ENCODE measurements at places on chromosomes 7 and 10.
A peak's percentile ranks its signal among the peaks of the same experiment; 100 is the strongest.

GRCh38 chr10:96496281-96496925, 17.3 kb downstream of the TLL2 start:
- DNase-seq: no peak

DNA sequence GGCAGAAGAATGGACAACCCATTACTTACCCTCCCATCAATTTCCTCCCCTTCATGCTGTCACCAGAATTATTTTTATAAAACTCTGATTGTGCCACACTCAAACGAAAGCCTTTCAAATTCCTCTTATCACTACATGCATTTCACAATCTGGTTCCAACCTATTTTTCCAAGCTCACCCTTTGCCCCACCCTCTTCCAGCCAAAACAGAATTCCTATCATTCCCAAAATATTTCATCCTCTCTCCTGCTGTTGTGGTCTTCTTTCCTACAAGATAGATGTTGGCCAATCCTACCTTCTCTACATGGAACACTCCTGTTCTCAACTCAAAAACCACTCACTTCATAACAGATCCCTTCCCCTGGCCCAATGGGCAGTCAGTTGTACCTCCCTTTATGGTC, 111.5 kb downstream of the ELAPOR2 start:
- no peak for DNase-seq

- no peak for DNase-seq
Measured at GRCh38 chr7:76358011-76358480, 745 bp downstream of the YWHAG start.

GRCh38 chr10:89252225-89252585, 630 bp upstream of the LIPA start:
- no peak for DNase-seq

- no peak for DNase-seq
Measured at GRCh38 chr10:33937036-33937730, 602.7 kb upstream of the NRP1 start.

DNA sequence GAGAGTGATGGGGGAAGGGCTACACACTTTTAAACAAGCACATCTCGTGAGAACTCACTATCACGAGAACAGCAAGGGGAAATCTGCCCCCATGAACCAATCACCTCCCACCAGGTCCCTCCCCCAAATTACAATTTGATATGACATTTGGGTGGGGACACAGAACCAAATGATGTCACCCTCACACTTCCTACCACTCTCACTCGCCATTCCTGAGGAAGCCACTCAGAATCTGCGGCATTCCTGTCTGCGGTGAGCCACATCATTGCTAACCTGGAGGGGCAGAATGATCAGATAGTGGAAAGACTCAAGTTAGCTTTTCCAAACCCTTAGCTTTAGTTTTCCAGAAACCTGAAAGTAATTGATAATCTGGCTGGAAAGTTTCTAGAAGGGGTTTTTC, 66.9 kb downstream of the MYO3A start:
- DNase-seq: no peak

- DNase-seq: no peak
Measured at GRCh38 chr7:118153551-118154177, 30.3 kb upstream of the LSM8 start.

DNA sequence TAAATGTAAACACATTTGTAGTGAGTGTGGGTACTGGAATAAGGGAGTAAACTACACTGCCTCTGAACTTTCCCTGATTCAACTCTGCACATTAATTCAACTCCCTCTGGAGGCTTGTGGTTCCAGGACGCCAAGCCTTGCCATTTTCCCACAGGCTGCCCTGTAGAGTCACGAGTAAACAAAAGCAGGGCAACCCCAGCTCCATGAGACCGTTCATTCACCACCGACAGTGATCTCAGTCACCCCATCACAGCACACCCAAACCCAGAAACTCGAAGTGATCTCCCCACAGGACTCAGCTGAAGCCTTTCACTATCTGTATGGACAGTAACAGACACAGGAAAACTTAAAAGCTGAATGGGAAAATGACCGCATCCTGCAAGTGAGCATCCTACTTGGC, 218.8 kb upstream of the FRMD4A start:
- no peak for DNase-seq

DNA sequence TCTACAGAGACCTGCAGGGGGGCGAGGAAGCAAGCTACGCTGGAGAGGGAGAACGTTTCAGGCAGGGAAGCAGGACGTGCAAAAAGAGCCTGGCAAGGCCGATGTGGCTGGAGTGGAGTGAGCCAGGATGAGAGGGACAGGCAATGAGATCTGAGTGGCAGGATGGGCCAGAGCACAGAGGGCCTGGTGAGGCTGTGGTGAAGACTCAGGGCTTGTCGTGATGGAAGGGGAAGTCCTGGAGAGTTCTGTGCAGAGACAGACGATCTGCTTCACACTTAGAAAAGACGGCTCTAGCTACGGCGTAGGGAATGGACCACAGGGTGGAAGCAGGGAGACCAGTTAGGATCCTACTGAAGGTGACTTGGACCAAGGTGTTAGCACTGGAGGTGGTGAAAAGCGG, 87.0 kb downstream of the SH3PXD2A start:
- no peak for DNase-seq

DNA sequence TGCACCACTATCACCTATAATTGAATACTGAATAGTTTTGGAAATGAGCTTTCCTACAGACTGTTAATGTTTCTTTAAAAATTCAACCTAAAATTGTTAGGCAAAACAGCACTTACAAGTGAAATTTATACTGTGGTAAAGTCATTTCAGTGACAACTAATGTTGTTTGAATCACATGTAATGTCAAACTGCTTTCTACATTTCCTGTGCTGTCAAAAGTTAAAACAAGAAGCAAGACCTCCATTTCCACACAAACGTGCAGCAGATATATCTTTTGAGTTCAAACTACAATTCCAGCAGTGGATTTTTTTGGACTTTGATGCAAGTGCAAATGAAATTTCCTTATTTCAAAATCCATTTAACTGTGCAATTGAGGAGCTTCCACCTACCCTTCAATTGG, 199.8 kb downstream of the RNLS start:
- DNase-seq: no peak

DNA sequence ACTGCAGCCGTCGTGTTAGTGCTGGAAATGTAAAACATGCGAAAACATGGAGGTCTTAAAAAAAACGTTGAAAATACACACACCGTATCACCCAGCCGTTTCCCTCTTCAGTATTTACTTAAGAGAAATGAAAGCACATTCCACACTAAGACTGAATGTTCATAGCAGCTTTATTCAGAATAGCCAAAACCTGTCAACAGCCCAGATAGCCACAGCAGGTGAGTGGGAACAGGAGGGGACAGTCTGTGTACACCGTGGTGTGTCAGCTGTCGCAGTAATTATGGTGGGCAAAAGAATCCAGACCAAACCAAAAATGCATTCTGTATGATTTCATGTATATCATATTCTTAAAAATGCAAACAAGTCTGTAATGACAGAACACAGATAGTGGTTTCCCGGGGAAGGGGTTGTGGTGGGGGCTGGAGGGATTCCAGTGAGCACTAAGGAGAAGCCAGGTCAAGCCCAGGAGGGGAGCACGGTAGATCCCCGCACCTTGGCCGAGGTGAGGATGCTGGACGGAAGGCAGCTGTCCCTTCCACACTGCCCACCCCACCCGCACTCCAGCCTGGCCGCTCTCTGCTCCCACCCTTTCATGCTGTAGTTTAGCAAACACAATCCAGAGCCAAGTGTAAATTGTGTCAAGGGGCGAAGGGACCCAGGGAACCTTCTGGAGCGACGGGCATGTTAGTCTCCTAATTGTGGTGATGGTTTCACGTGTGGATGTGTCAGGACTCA, 123.6 kb downstream of the NKX6-2 start:
- no peak for DNase-seq

DNA sequence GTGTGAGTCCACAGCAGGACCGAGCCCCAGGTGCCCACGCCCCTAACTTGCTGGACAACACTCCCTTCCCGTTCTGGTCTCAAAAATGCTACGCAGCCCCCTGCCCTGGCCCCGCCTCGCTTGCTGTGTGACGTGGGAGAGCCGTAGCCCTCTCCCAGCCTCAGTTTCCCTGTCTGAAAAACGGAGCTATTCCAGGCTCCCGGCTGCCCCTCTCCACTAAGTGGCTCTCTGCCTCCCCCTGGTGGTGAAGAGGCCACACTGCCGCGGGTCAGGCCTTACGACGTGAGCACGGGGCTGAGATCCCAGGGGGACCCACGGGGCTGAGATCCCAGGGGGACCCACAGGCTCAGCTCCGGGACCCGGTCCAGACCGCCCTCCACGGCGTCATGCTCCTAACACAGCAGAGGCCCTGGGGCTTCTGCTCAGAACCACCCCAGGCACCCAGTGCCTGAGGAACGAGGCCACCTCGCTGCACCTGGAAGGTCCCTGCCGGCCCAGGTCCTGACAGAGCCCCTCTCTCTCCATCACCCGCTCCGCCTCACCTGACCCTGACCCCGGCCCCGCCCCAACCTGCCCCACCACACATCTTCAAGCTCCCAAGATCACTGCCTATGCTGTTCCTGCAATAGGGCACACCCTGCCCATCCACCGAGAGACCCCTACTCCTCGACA, 26.7 kb downstream of the MICALL2 start:
- peak; percentile 78 for DNase-seq

- no peak for DNase-seq
Measured at GRCh38 chr10:21195252-21195651, 298.1 kb upstream of the NEBL start.

DNA sequence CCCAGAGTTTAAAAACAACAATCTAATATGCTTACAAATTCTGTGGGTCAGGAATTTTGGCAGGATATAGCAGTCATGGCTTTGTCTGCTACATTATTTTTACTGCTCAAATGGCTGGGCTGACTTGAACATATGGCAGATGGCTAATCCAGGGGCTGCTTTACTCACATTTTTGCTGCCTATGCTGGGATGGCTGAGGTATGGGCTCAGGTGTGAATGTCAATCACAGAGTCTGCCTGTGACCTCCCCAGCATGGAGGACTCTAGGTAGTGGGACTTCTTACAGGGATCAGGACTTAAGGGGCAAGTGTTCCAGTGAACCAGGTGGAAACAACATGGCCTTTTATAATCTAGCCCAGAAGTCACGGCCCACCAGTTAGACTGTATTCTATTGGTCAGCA, 4.4 kb upstream of the FKBP9 start:
- no peak for DNase-seq

- DNase-seq: no peak
Measured at GRCh38 chr7:268991-269390, 21.0 kb upstream of the FOXL3 start.
